Stimulated activated CD4-positive, alpha-beta T cell treated with anti-CD3 and anti-CD28 coated beads, Interleukin-4, amount 100 ng/mL, for 48 hours (primary cell): ENCODE measurements at places on chromosomes 2 and 18.

- no peak for DNase-seq
Observed at GRCh38 chr2:231732604-231733003, 24.3 kb downstream of the PTMA start.

- DNase-seq: no peak
Observed at GRCh38 chr2:230893338-230893737, 28.6 kb downstream of the ITM2C start.

DNA sequence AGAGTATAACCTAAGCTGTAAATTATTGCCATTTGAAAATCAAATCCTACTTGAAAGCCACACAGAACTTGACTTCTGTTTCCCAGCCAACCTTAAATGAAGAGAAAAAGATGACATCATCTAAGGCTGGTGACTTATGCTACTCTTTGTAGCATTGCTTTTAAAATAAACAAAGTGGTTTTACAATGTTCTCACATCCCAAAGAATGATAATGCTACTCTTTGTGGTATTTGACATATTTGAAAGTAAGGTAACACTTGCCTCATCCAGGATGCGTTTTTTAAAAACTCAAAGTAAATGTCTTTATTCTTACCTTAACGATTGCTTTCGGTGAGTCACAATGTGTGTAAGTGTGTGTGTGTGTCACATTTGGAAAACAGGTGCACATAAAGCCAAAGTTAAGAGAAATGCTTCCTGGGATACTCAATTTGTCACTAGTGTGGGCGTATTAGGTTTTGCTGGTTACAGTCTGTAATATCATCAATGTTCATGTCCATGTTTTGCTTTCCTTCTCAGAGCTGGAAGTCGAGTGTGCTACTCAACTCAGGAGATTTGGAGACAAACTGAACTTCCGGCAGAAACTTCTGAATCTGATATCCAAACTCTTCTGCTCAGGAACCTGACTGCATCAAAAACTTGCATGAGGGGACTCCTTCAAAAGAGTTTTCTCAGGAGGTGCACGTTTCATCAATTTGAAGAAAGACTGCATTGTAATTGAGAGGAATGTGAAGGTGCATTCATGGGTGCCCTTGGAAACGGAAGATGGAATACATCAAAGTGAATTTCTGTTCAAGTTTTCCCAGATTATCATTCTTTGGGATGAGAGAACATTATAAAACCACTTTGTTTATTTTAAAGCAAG lies 2.6 kb downstream of the PMAIP1 start:
- DNase-seq: no peak

- DNase-seq: no peak
Observed at GRCh38 chr2:44205169-44205568, 36.5 kb downstream of the PPM1B start.

DNA sequence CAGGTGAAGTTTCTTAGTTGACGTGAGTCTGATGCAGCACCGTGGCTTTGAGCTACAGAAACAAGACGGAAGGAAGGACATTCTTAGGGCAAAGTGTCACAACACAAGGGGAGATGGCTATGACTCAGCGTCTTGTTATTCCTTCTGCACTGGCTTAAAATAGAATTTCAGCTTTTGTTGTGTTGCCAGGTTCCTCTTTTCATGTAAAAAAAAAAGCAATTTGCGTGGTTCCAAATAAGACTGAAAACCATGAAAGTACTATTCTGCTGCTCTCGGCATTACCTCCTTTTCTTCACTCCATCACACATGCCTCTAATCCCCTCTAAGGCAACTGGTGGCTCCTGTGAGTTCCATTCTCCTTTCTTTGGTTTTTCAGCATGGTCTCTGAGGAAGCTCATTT lies 150.1 kb downstream of the ANTXR1 start:
- no peak for DNase-seq

DNA sequence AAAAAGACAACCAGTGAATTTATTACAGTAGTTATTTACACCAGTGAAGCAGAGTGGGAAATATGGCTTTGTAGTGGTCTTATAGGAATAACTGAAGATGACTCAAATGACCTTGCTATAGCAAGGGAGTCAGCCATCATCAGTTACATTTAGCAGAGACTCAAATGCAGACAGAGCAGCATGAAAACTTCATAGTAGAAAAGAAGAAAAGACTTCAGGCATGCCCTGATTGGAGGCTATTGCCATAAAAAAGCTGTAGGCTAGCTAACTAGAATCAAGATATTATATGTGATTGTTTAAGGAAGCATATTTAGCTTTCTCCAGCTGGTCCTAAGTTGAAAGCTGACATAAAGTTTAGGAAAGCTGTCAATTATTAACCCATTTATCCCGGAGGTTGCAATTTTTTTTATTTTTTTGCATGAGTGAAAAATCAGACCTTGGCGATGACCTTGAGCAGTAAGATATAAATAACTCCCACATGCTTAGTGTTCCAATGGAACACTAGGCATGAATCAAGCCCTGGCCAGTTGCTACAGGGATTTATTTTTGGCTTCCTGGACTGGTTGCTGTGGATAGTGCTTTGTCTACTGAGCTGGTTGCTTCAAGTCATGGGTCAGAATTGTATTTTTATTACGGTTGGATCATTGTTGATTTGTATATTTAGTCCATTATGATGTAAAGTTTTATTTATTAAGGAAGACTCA lies 675.6 kb upstream of the VRK2 start:
- no peak for DNase-seq

DNA sequence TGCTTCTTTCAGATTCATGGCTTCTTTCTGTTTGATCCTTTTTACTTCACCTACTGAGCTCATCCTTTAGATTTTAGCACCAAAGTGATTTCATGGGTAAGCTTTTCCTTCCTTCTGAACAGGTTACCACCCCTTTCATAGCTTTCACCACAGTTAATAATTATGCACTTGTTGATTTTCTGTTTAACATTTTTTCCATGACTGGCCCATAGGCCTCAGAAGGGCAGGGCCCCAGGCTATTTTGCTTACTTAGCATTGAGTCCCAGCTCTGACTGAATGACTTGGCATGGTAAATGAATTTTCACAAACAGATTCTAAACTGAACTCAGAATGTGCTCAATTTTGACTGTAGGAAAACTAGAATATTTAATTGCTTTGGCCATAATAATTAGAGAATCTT lies 177.0 kb downstream of the GCA start:
- DNase-seq: no peak

GRCh38 chr2:32330136-32330535 lies 26.7 kb upstream of the BIRC6 start:
- DNase-seq: no peak

DNA sequence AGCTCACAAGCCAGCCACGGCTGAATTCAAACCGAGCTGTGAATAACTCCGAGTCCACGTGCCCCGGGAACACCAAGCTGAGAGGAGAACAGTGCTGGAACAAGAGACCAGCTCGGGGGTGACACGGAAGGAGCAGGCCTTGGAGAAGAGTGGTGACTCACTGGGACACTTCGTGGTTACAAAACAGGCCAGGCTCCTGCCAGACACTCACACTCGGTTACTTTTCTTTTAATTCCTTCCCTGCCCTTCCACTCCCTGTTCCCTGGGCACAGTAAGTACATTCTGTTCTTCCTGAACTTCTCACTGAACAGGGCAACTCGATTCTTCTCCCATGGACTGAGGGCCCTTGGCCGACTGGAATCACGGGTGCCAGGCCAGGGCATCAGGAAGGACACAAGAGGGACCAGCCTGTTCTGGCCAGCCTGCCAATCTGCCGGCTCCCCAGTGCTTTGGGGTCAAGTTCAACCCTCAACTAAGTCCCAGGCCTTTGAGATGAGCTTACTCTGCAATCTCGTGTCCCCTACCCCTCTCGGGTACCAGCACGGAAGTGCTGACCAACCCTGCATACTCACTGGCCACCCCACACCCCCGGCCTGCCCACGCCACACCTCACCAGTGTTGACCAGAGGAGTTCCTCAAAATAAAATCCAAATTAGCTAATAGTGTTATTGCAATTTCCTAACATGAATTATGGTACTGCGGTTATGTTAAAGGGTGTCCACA lies 87.5 kb downstream of the TFCP2L1 start:
- no peak for DNase-seq

- DNase-seq: no peak
Observed at GRCh38 chr2:42651057-42651456, 82.6 kb downstream of the MTA3 start.

- DNase-seq: no peak
Observed at GRCh38 chr18:66571845-66572244, 32.0 kb downstream of the CDH19 start.

DNA sequence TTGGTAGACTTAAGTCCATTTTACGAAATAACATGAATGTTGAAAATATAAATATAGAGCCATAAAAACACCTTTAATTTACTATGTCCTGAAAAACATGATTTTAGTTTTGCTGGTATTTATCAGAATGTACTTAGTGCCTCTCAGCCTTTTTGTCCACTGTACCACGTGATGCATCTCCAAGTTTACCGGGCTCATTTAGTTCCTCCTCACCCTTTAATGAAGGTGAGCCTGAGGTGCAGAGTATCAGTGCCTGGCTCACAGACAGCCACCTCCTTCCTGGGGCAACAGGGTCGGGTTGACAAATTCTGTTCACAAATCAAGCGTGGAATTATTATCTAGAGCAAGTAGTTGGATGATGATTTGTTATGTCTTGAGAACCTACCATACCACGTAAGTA lies 420.5 kb upstream of the MEIS1 start:
- DNase-seq: no peak

- DNase-seq: no peak
Observed at GRCh38 chr2:186456941-186457340, 29.1 kb upstream of the ZC3H15 start.

DNA sequence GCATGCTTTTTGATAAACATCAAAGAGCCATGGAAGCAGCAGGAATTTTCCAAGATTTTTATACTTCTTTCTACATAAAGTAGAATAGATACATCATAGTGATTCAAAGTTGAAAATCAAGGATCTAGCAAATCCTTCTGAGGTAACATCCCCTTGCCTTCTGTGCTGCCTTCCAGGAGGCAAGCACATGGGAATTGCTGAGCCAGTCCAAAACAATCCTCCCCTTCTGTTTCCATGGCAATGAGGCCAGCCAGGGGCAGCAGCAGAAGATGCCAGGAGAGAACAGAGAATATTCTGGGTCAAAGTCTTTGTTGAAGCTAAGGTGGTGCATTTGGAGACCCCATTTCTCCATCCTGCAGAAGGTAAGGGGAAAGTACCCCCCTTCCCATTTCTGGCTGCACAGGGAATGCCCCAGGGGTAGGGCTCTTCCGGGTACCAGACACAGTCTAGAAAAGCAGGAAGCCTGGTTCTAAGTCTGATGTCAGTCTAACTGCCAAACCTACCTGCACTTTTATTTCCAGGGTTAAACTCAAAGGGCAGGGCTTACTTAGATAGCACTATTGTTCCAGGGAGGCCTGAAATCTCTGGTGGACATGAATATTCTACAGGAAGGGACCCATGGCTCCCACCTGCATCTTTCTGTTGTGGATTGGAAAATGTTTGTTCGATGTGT lies 22.1 kb downstream of the CENPA start:
- no peak for DNase-seq

GRCh38 chr2:153100151-153100550 lies 378.4 kb downstream of the RPRM start:
- no peak for DNase-seq

- no peak for DNase-seq
Observed at GRCh38 chr2:69789175-69789721, 40.2 kb upstream of the GMCL1 start.
